Progenitor cell of endocrine pancreas (in vitro differentiated cells): ENCODE measurements at places on chromosomes 11 and 22. TPM values are rescaled to one million over a fixed set of nuclear protein-coding genes. Genes with fewer than 3 reads are reported as not detected.

TPBGL gene
- total RNA-seq, result 0.11 TPM in 1 of 2 replicates, not detected in the other

DNA sequence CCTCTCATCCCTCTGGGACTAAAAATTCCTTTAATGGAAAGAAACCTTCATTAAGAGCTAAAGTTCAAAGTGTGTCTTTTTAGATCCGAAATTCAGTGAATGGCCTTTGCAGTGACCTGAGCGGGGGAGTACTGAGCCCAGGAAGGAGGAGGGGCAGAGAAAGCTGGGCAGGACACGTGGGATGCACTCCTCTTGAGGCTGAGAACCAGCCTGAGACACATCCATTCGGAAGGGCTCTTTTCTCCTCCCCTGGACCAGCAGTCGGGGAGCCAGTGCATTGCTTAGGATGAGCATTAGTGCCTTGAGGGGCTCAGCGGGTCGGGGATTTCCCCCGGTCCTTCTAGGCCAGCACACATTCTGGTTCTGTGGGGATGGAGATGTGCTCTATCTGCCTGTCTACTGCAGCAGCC is 258.9 kb upstream of the B3GAT1 start:
- no peak for DNase-seq

GRCh38 chr22:39278040-39278439 is 33.3 kb upstream of the PDGFB start:
- no peak for DNase-seq

DNA sequence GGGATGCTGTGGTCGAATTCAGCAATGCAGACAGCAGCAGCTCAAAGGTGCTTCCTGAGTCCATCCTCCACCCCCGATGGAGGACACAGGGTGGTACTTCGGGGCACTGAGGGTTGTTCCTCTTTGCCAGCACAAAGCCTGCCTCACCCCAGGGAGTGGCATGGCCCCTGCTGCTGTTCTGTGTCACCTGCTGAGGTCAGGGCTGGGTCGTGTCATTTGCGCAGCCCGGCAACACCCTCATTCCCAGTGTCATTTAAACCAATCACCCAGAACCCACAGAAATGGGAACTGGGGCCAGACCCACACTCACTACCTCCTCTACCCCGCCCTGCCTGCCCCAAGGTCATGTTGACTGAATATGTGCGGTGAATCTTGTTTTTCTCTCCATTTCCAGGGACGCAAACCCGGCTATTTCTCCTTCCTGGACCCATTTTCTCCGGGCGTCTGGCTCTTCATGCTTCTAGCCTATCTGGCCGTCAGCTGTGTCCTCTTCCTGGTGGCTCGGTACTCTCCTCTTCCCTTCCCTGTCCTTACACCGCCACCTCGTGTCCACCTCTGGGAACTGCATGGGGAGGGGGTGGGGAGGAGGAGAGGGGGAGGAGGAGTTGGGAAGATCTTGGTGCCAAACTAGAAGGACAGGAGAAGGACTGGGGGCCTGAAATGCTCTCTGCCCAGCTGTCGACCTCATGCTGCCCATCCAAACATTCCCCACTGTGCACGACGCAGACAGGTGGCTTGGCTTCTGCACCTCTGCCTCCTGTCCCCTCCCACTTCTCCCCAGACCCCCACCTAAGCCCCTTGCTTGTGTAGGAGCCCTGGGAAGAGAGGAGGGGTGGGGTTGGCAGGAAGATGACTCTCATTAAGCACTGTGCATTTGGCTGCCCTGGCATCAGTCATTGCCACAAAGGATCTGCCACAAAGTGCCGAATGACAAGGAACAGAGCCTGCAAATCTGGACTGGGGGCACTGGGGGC is 71.2 kb upstream of the TBCEL start:
- DNase-seq, result peak; percentile 81

SLC22A8 gene
- 2.4 and 4.1 TPM in 2 replicates for total RNA-seq

- DNase-seq, result no peak
Observed at GRCh38 chr11:44255406-44256071, 54.4 kb downstream of the ALX4 start.

GRCh38 chr11:91952056-91952455 is 272.6 kb upstream of the FAT3 start:
- DNase-seq, result no peak

GCAT gene
- total RNA-seq, result 20.2 and 28.1 TPM in 2 replicates

CELSR1 gene
- 20.9 and 21.0 TPM in 2 replicates for total RNA-seq

- DNase-seq, result no peak
Observed at GRCh38 chr11:8426076-8426475, 162.4 kb upstream of the LMO1 start.

DNA sequence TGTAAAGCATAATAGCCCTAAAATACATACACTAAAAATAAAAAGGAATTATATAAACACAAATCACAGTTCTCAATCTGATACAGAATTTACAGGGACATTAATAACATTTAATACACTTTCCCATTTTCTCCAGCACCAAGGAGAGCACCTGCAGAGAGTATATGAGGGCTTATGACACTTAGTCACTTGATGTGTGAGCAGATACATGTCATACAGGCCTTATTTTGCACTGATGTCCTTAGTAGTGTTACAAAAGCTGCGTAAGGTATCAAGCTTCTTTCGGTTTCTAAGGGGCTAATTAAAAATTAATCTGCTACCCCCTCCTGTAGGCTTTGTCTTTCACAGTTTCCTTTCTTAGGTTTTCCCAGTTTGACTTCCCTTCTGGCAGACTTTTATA is 61.3 kb downstream of the TRIM44 start:
- no peak for DNase-seq

DNA sequence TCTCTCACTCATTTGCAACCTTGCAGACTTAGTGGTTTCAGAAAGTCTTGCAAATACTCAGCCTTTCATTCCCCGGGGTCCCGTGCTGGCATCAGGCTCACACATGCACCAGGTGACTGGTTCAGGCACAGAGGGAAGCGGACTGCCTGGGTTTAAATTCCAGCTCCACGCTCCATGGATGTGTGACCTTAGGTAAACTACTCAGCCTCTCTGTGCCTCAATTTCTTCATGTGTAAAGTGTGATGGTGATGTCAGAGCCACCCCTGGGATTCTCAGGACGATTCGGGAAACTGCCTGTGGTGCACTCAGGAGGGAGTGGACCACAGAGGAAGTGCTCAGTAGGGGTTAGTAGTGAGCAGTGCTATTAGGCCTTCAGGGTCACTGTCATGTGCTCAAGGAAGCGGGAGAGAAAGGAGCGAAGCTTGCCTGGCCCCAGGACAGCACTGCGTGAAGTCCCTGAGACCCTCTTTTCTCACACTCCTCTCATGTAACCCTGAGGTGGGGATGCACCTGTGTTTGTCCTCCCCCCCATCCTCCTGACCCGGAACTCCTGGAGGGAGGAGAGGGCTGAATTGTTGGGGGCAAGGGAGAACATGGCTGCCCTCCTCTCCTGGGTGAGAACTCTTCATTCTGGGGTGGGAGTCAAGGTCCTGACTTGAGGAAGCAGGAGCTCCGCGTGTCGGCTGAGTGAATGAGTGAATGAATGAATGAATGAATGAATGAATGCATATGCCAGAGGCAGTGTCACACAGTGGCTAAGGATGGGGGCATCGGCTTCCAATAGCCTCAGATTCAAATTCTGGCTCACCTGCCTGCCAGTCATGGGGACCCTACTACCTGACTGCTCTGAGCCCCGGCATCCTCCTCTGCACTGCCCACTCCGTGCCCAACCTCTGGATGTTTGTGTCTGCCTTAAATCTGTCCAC is 14.4 kb upstream of the UPK3A start:
- DNase-seq, result no peak
